ENCODE measurements at places on chromosomes 1 and 21.

DNA sequence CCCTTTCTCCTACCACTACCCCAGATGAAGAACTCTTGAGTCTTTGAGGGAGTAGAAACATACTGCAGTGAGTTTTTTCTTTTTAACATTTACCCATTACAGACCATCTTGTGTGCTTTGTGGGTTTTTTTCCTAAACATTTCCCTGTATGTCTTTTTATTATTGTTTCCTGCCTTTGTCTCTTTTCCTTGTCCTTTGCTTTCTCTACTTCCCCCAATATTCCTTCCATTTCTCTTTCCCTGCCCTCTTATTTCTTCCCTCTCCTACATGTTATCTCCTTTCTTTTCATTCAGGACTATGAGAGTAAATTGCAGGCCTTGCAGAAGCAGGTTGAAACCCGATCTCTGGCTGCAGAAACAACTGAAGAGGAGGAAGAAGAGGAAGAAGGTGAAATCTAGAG lies 79.1 kb upstream of the PGD start:
- DNase-seq, result no peak

DNA sequence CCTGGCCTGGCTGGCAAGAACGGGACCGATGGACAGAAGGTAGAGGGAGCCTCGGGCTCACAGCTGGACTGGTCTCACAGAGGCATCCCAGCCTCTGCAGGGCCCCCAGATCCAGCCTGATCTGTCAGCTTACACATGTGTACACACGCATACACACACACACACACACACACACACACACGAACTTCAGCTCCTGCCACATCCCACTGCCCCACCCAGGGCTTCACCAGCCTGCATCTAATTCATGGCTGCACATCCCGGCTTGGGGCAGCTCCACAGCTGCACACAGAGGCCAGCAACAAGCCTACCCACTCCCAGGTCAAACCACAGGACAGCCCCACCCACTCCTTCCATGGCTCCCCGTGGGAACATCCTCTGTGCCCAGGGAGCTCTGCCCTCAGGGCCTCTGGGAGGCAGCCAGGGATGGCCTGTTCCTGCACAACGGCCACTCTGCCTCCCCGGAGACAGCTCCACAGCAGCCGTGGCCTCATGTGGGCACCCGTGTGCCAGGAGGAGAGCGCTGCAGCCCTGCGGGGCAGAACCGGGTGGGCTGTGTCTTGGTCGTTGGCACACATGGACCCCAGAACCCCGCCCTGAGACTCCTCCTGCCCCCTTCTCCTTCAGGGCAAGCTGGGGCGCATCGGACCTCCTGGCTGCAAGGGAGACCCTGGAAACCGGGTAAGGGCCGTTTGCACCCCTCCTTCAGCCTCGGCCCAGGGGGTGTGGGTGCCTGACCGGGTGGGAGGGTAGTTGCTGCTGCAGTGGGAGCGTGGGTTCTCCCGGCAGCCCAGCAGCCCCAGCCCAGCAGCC lies 19.1 kb downstream of the COL6A2 start:
- DNase-seq, result no peak

DNA sequence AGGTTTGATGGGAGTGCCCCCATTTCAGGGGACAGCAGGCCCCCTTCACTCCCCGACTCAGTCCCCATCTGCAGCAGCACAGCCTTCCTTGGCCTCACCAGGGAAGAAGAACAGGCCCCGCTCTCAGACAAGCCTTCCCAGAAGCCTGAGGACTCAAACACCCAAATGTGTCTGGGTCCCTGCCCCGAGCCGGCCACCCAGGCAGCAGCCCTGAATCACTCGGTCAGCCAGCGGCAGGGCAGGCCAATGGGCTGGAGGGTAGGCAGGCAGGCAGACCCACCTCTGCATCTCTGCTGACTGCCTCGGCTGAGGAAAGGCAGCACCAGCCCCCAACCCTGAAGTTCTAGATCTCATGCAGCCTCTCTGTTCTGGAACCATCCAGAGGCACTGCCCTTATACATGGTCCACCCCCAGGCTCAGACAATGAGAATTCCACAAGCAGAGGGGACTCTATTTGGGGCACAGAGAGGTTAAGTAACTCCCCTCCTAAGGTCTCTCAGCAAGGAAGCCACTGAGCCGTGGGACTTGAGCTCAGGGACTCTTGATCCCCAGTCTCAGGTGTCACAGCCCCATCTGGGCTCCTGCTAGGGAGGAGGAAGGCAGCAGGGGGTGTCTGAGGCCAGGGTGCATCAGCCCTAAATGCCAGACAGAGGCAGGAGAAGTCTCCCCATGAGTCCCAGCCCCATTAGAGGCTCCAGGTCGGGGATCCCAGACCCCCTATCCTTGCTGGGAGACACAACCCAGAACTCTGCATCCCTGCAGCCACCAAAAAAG lies 33.2 kb upstream of the RUNX3 start:
- peak; percentile 35 for DNase-seq

DNA sequence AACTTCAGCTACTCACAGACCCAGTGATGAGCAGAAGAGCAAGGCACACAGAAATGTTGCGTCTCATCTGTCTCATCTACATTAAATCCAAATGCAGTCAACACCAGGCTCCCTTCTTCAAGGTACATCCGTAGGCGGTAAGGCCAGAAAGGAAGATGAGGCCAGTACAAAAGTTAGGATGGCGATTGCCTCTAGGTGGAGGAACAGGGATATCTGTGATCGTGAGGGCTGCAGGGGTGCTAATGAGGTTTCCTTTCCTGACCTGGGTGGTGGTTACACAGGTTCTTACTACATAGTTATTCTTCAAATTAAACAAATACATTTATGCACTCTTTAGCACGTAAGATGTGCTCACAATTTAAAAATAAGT lies 1.4 kb upstream of the MYBPH start:
- DNase-seq, result no peak

- DNase-seq, result no peak
Observed at GRCh38 chr1:154316704-154317103, 4.2 kb upstream of the AQP10 start.
